Renal pelvis (tissue), 12 donors: ENCODE measurements at places on chromosomes 16 and 17.

GRCh38 chr16:11151156-11151884 lies 104.7 kb downstream of the SOCS1 start:
- DNase-seq = no peak

DNA sequence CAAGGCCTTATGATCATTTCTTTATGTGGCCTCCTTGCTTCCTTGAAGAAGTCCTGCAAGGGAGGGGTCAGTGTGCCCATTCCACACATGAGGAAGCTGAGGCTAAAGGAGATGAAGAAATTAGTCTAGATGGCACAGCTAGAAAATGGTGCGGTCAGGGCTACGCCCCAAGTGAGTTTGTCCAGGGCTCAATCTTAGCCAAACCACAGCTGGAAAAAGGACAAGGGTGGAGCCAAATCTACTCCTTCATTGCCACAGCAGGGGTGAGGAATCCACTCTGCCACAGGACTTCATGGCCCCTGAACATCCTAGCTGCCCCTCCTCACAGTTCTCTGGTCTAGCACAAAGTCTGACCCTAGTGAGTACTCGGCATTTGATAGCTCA lies 16.2 kb downstream of the BEAN1 start:
- DNase-seq = no peak

DNA sequence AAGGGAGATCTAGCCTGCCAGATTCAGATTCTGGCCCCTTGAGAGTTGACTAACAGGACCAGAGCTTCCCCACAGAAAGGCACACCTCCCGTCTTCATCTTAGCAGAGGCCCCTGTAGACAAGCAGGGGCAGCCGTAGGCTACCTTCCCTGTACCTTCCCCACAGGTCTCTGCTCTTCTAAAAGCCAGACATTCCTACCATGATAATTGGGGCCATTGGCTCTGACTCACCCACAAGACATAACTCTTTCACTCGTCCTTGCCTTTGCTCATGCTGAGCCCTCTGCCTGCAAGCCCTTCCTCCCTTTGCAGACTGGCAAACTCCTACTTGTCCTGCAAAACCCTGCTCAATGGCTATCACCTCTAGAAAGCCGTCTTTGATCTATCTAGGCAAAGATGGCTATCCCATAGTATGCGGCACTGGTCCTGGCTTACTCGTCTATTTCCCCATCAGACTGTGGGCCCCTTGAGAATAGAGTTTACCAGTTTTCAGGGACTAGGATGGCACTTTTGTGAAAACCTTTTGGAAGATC lies 43.8 kb downstream of the PIMREG start:
- no peak for DNase-seq

DNA sequence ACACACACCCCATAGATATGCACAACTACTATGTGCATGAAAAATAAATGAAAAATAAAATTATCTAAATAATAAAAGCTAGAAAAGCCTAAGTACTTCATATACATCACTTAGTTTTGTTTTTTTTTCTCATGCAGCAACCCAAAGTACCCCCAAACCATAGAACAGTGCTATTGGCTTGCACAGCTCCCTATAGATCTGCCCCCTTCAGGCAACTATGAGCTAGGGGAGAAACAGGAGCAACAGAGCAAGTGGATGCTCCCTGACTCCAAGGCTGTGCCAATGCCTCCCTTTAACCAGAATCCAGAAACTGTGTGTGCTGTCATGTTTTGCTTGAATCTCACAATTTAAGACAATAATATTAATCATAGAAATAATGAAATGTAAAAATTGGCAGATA lies 605.5 kb downstream of the TOX3 start:
- DNase-seq = no peak

DNA sequence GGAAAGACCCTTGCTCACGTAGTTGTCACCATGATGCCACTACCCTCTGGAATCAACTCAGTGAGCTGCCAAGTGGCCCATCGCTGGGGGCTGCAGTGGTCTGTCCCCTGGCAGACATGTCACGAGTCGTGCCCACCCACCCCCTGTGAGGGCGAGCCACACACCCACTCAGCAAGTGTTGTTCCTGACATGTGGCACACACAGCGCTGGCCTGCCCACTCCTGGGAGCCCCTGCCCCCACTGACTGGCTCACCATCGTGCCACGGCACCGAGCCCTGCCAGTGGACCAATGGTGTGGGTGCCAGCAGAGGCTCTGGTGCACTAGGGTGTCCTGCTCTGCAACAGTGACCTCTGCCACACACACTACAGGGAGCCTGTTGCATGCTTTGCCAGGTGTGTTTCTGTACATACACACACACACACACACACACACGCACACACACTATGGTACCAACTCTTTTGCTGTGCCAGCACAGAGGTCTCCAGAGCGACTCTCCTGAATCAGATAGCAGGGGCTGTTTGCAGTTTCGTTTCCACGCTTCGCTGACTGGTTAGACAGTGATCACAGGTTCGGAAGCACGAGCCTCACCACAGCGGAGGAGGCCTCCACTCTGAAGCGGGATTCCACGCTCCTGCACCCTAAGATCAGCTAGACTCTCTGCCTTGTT lies 7.7 kb downstream of the RTN4RL1 start:
- no peak for DNase-seq

DNA sequence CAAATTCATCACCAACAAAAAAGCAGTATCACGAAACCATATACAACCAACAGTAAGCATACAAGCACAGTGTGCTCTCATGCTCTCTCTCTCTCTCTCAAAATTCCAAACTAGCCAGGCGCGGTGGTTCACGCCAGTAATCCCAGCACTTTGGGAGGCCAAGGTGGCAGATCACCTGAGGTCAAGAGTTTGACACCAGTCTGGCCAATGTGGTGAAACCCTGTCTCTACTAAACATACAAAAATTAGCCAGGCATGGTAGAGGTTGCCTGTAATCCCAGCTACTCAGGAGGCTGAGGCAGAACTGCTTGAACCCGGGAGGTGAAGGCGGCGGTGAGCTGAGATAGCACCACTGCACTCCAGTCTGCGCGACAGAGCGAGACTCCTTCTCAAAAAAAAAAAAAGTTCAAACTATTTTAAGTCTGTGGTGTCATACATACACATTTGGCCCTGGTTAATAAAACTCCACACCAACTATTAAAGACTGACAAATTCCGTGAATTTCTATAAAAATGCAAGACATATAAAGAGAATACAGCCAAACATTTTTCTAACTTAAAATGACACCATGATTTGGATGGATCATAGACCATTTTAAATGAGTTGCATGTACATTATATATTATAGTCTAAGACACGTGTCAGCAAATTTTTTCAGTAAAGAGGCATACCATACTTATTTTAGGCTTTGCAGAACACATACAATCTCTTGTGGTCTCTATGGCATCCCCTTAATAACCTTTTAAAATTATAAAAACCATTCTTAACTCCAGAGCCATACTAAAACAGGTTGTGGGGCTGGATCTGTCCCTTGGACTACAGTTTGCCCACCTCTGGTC lies 30.9 kb downstream of the GLG1 start:
- no peak for DNase-seq

DNA sequence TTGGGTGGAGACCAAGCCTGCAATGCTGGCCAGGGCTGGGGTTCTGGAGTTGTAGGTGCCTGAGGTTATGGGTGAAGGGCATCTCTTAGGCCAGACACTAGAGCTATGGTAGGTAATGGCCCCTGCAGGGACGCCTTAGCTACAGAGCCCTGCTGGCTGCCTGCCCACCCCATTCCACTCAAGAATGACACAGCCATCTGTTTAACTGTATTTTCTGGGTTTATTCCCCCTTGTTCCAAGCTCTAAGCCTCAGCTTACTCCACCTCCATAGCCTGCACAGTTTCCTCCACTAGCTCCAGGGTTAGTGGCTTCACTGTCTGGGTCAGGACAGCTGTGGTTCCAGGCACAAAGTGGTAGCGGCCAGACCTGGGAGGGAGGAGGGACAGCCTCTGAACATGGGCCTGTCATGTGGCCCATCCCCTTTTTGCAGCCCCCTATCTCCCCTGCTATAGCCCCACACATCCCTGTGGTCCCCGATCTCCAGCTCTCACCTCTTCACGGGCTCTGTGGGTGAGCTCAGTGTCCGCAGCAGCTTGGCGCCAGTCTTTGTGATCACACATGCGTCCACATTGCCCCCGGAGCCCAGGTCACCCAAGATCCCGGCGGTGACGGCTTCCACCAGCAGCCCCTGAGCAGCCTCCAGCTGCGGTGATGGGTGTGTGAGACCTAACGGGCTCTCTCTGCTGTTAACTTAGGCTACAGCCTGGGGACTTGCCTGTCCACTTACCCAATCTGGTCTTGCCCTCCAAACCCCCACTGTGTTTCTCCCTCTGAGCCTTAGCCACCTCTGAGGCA lies 2.1 kb downstream of the PSMB10 start:
- no peak for DNase-seq

GRCh38 chr16:75263963-75264445 lies 12.6 kb upstream of the BCAR1 start:
- no peak for DNase-seq
